ENCODE measurements at places on chromosomes 6 and 20.

DNA sequence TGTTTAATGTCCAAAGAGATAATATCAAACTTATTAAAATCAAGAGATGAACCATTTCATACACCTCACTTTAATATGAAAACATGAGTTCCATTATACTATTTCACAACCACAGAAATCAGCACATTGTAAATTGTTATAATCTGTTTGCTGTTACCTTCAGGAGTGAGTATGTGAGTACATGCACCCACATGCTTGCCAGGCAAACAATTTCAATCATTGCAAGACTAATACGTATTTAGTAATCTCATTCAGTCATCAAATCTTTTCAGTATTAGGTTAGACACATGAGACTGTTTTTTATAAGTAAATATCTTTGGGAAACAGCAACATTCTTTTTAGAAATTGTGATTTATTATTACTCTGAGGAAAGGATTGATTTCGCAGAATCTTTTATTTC is 9.3 kb upstream of the EPM2A start:
- DNase-seq, result no peak

GRCh38 chr6:57198926-57199636 is 23.0 kb downstream of the RAB23 start:
- DNase-seq, result no peak

DNA sequence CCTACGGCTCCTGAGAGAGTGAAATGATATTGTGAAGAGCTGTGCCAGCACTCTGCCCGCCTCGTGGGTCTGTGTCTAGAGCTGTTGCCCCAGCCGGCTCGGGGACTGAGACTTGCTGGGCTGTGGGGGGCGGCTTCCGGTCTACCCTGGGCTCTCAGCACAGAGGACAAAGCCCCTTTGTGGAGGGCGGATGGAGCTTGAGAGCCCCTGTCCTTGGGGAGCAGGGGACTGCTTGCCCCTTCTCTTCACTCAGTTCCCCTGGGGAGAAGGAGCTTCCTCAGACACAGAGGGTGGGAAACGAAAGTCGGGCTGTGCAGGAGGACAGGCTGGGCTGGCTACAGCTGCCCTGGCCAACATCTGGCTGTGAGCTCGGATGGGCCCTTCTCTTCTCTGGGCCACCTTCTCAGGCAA is 11.0 kb downstream of the SRC start:
- no peak for DNase-seq

GRCh38 chr6:125829433-125829832 is 38.7 kb downstream of the NCOA7 start:
- DNase-seq, result no peak

DNA sequence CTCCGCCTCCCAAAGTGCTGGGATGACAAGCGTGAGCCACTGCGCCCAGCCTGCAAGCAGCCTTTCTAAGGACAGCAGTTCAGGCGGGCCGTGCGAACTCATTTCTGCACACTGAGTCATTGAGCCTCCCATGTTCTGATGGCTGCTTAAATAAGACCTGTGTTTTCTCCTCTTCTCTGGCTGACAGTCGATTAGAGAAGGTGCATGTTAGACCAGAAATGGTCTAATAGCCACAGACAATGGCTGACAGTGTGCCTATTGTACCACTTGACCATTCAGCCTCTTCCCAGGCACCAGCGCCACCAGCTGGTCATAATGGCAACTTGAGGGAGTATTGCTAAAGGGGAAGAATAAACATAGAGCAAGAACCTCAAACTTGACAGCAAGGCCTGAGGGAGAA is 6.2 kb downstream of the CST11 start:
- DNase-seq, result no peak

GRCh38 chr6:43129434-43130194 is 41.5 kb upstream of the SRF start:
- DNase-seq, result no peak

GRCh38 chr6:160240691-160241084 is 17.9 kb downstream of the SLC22A2 start:
- DNase-seq, result no peak

- no peak for DNase-seq
Observed at GRCh38 chr20:25686081-25687067, 10.3 kb downstream of the ZNF337 start.

GRCh38 chr20:56801971-56802755 is 173.1 kb downstream of the TFAP2C start:
- no peak for DNase-seq

DNA sequence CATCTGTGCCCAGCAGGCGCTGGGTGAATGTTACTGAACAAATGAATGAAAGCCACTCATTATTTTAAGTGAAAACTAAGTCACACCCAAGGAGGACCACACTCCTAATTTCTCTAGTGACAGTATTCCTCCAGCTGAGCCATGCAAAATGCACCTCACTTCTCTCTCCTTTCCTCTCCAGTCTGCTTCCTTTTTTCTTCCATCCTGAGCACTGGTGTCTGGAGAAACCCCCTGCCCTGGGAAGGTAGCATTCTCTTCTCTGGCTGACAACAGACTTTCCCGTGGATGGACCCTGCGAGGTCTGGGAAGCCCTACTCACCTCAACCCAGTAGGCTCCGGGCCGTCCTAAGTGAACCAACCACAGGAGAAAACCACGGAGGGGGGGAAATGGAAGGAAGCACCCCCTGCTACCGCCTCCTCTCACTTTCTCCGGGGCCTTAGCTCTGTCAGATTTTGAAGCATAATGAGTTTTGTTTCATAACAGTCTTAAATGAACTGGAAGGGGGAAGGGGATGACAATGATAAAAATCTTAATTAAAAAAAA is 22.6 kb downstream of the TRERF1 start:
- DNase-seq, result no peak

- DNase-seq, result no peak
Observed at GRCh38 chr6:159456349-159456748, 236.7 kb downstream of the SOD2 start.

DNA sequence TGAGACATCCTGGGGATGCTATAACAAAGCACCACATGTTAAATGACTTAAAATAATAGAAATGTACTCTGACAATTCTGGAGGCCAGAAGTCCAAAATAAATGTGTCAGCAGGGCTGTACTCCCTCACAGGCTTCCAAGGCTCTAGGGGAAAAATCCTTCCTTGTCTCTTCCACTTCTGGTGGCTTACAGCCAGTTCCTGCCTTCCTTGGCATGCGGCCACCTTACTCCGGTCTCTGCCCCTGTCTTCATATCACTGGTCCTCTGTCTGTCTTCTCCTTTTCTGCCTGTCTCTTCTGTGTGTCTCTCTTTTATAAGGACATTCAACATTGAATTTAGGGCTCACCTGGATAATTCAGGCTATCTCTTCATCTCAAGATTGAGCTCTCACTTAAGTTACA is 155.3 kb upstream of the SYNCRIP start:
- DNase-seq, result no peak

DNA sequence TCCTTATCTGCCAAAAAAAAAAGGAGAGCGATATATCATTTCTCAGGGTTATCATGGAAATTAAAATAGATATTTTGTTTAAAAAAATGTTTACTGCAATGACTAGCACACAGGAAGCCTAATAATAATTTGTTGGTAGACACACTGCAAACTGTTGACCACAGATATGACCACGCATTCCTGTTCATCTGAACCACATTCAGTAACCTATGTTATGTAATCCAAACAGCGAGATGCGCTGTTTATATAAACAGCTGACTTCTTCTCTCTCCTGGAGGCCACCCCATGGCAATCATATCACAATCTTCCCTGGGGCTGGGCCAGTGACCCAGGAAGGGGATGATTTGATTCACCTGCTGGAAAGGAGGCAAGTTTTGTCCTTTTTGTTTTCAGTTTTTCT is 129.3 kb upstream of the UST start:
- DNase-seq, result no peak

DNA sequence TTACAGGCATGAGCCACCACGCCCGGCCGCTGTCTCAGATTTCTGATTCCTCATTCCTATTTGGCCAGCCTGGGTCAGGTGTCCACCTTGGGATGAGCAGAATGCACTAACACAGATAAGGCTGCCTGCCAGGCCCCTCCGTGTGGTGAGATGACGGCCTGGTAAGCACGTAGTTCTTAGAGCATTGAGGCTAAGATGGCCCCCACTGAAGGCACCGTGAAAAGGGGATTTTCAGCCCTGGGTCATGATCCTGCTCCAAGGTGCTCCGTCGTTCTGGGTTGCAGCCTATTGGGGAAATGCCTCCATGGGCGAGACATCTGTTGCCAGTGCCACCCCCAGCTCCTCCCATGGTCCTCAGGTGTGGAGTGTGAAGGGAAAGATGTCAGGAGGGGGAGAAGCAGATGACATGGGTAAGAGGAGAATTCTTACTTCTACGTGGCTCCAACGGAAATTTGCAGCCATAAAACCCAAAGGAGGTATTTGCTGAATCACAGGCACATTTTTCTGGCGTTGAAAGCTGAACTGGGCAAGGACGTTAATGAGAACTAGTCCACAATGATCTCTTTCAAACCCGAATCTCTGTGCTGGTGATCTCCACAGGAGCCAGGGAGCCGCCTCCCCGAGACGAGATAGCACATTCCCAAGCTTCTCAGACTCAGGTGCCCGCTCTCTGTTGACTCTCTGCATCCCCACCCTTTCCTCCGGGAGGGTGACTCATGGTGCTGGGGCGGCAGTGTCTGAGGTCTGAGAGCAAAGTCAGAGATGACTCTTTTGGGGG is 34.0 kb upstream of the BMP6 start:
- no peak for DNase-seq

DNA sequence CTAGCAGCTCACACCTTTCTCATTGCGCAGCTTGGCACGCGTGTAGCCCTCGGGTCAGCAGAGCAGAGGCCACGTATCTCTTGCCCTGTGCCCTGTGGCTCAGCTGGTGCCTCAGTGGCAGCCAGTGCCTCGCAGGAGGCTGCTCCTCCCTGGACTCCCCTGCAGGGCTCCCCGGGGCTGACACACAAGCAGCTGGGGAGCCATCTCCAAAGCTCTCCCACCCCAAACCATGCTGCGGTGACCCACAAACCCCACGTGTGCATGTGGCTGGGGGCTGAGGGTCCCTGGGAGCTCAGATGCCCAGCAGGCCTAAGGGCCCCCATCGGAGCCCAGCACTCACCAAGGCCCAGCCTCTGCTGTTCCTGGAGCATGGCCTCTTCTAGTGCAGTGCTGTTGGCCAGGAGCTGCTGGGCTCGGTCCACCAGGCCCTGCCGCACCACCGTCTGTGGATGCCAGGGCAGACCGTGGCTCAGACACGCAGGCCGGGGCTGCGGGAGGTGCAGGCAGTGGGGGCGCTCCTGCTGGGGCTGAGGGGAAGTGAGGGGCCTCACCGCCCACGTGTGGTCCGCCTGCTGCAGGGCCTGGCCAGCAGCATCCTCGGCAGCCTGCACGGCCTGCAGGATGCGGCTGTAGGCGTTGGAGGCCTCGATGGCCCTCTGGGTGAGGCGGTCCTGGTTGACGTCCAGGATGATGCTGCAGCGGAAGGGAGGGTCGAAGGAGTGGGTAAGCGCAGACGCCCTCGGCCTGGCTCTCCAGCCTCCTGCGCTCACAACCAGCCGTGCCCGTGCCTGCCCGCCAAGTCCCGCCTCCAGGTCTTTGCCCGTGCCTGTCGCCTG is 13.8 kb downstream of the ADRM1 start:
- no peak for DNase-seq

GRCh38 chr6:15945593-15946159 is 183.2 kb upstream of the MYLIP start:
- DNase-seq, result no peak

GRCh38 chr6:45927421-45928320 is 88.0 kb downstream of the CLIC5 start:
- DNase-seq, result no peak

GRCh38 chr6:144216668-144217218 is 66.4 kb downstream of the STX11 start:
- no peak for DNase-seq

DNA sequence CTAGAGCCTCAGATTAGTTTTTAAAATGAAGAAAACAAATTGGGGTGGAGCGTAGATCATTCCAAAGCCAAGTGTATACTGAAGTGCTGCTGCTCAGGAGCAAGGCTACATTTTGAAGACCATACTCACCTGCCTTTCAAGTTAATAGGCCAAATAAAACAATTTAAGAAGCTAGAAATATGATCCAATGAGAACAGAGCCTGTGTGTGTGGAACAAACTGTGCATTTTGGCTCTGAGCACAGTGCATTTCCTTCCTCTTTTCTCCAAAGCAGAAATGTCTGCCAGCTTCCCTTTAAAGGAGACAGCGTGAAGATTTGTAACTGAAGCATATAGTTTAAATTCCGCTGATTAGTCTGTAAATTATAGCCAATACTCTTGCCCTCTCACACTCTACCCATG is 3.2 kb upstream of the IFNGR1 start:
- no peak for DNase-seq

- DNase-seq, result no peak
Observed at GRCh38 chr20:18567739-18568091, 483 bp downstream of the SMIM26 start.

GRCh38 chr6:12230523-12230922 is 59.6 kb upstream of the EDN1 start:
- DNase-seq, result no peak

Measured in NCI-H2081 treated with DMSO at 0.1 percent for 48 hours (cell line).